ENCODE measurements at places on chromosomes 5 and 9.

DNA sequence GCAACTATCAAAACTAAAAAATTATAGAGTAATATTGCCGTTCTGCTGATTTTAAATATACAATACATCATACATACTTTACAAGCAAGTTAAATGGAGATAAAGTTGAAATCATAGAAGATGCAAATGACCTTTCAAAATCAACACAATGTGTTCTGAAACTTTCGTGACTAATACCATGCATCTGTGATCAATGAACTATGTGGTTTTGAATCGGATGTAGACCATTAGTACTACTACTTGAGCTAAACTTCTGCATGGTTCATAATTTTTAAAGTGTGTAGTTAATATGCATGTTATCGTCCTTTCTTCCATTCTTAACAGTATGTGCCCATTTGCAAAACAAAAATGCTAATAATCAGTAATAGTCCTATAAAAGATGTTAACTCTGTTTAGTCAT is 11.3 kb upstream of the PHF2 start:
- no peak for DNase-seq

- DNase-seq, result no peak
Measured at GRCh38 chr5:31993165-31993961, 180.8 kb downstream of the GOLPH3 start.

- no peak for DNase-seq
Measured at GRCh38 chr9:32486839-32487562, 39.0 kb downstream of the RIGI start.

DNA sequence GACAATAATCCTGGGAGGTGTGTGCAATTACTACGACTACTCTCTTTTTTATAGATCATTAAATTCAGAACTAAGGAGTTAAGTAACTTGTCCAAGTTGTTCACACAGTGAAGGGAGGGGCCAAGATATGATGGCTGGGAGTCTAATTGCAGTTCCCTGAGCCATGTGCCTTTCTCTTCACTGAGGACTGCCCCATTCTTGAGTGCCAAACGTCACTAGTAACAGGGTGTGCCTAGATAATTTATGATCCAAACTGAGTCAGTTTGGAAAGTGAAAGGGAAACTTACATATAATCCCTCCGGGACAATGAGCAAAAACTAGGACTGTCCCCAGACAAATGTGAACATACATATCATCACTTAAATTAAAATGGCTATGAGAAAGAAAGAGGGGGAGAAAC is 20.2 kb downstream of the IL7R start:
- no peak for DNase-seq

DNA sequence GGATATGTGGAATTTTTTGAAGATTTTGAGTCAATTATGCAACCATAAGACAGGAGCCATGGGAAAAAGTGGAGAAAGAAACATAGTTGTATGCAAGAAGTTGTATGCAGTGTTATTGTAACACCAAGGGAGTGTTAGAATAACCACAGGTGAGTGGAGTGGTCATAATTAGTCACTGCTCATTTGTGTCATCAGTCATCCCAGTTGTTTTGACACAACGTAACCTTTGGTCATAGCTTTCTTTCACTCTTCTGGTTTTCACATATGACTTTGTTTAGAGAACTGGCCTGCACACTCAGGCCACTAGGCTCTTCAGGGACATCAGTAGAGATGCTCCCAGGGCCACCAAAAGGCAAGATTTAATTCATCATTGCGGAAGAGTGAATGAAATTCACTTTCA is 158.7 kb upstream of the HMHB1 start:
- no peak for DNase-seq

DNA sequence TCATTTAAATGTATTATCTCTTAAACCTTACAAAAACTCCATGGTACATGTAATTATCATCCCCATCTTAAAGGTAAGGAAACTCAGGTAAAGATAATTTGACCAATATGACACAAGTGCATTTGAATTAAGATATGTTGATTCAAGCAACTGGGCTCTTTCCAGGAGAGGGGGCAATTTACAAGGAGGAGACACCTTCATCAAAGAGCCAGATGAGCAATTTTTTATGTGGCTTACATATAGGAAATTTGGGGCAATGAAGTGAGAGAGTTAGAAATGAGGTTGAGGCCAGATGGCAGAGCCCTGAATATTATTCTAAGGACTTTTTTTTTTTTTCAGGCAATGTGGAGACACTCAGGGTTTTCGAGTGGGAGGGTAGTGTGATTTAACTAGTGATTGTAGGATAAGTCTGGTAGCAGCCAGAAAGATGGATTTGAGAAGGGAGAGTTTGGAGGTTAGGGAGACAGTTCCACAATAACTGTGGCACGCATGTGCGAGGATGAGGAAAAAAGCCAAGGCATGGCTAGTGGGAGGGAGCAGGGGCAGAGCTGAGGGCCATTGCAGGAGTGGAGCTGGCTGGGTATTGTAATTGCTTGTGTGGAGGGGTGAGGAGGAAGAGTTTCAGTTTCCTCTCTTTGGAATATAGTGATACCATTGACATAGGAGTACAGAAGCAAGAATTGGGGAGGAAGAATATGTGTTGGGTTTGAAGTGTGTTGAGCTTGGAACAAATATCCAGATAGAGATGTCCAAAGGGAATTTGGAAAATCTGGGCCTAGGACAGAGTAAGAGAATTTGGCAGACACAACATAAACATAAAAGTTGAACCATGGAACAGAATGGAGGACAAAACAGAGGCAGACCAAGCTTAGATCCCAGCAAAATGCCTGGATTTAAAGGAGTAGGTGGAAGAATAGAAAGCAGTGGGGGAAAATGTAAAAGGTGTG is 72.0 kb downstream of the ACTBL2 start:
- no peak for DNase-seq

DNA sequence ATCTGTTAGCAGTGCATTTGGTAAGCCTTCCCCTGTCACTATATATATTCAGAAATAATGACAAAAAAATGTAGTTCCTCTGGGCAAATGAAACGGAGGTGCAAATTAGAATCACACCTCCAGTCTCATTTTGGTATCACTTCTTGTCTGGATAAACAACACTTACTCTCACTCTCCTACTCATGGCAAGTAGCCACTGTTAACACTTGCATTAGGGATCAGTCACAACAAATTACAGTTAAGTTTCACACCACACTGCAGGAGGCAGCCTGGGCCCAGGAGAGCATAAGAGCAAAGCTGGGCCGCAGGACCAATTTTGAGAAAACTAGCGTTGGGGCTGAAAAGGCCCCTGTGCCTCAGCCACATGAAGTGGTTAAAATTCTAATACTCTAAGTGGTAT is 161.0 kb downstream of the ELAVL2 start:
- DNase-seq, result no peak

DNA sequence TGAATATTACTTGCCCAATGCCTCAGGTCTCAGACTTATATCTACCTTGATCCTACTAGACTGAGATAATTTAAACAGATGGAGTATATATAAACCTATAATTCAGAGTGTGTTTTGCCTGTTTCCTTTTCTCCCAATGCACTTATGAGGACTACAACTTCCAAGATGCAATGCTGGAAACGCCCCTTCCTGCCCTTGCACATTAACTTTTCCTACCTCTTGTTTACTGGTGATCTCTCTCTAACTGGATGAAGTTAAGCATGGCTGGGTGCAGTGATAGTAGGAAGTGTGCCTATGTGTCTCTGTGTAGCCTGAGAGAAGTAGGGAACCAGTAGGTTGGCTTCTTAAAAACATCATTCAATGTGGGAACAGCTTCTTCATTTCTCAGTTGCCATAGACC is 115.2 kb downstream of the SVEP1 start:
- no peak for DNase-seq

- DNase-seq, result no peak
Measured at GRCh38 chr9:216866-217265, 2.2 kb downstream of the DOCK8 start.

GRCh38 chr9:69976152-69976551 is 67.5 kb upstream of the MAMDC2 start:
- DNase-seq, result no peak

- no peak for DNase-seq
Measured at GRCh38 chr9:14018081-14018480, 295.9 kb downstream of the NFIB start.

DNA sequence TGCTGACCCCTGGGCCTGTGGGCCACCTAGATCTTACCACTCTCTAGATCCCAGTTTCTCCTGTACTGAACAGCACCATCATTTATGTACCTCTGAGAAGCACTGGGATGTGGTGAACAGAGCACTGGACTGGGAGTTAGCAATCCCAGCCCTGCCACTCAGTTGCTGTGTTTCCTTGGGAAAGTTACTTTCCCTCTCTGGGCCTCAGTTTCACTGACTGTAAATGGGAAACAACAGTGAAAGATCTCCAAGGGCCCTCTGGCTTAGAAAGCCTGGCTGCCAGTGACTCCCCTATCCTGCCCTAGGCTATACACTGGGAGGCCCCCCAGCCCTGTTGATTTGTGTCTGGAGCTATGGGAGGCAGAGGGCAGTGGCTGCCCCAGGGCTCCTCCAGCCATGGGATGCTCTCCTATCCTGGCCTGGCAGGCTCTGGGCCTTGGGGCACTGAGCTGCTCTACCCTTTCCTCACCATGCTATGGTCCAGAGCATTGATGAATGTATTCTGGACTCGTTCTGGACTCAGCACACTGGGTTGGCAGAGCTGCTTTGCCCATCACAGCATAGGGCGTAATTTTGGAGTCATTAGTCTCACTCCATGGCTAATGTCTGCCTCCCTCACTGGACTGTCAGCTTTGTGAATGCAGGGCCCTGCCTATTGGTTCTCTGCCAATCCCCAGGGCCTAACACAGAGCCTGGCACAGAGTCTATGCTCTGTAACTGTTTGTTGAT is 99.3 kb downstream of the RGS3 start:
- DNase-seq, result no peak

DNA sequence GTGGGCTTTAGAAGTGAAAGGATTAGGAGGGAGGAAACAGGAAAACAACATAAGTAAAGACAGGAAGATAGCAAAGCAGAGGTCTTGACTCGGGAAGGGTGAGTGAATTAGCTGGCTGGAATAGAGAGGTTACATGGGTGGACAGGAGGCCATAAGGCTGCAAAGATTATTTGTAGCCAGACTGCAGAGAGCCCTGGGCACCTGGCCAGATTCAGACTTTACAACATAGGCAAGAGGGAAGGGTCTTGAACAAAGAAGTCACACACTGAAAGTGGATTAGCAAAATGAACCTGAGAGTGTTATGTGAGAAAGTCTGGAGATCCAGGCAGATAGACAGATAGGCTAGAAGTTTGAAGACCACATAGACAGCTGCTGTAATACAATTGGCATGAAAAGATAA is 29.7 kb upstream of the CER1 start:
- no peak for DNase-seq

GRCh38 chr9:114307899-114308267 is 15.0 kb upstream of the ORM1 start:
- no peak for DNase-seq

GRCh38 chr5:10019236-10019635 is 230.5 kb downstream of the ATPSCKMT start:
- no peak for DNase-seq

- no peak for DNase-seq
Measured at GRCh38 chr5:91219803-91220371, 163.2 kb downstream of the ARRDC3 start.

GRCh38 chr5:69492391-69492922 is at the start of gene OCLN:
Gene OCLN, plus strand, starts transcription at chr5:69492790. Its CDS starts 11,455 bp downstream, at chr5:69504245.
- DNase-seq, result no peak

DNA sequence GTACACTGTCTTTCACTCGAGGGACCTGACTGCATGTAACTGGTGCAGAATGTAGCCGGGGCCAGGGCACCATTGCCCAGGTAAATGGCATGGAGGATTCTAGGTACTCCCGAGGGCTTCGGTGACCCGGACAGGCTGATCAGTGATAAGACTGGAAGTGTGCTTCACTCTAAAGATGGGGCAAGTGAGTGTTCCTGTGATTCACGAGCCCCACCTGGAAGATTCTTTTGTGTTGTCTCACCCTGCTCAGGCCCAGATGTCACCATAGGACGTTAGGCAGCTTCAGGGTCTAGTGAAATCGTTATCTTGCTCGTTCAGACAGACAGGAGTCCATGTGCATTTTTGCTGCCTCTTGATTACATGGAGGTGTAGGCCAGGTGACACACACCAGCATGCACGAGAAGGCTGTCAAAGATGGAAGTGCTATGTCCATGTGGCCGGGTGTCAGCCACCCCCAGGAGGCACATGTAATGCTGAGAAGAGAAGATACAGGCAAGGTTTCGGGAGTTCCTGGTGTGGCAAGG is 73.9 kb downstream of the WNK2 start:
- no peak for DNase-seq

DNA sequence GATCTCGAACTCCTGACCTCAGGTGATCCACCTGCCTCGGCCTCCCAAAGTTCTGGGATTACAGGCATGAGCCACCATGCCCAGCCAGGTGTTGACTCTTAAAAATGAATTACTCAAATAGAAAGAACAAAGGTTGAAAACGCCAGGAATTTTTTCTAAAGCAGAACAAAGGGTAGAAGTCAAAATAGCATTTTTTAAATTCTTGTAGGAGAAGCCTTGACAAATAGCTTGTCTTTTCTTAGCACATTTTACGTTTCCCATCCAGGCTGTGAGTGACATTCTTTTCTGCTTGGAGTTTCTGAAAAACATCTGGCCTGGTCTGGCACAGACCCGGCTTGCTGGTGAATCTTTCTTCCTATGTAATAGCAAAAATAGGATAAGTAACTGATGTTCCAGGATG is 169.4 kb upstream of the ZNF462 start:
- no peak for DNase-seq

DNA sequence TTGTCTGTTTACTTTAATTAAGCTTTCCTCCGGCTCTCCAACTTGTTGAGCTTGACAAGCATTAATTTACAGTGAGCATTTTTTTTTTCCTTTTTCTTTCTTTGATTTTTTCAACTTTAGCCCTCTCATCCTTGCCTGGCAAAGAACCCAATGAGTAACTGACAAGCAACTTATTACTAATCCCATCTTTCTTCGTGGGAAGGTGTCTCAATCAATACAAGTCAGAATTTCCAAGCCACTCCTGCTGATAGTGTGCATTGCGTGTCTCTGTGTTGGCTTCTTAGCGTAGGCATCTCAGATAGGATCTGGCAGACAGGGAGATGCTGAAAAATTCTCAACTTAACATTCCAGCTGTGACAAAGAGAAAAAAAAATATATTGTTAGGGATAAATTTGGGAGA is 527.7 kb upstream of the WWC1 start:
- no peak for DNase-seq
